Stimulated activated CD8-positive, alpha-beta memory T cell treated with anti-CD3 and anti-CD28 coated beads, Interleukin-15, amount 100 ng/mL, for 48 hours (primary cell): ENCODE measurements at places on chromosomes 7 and 10.

DNA sequence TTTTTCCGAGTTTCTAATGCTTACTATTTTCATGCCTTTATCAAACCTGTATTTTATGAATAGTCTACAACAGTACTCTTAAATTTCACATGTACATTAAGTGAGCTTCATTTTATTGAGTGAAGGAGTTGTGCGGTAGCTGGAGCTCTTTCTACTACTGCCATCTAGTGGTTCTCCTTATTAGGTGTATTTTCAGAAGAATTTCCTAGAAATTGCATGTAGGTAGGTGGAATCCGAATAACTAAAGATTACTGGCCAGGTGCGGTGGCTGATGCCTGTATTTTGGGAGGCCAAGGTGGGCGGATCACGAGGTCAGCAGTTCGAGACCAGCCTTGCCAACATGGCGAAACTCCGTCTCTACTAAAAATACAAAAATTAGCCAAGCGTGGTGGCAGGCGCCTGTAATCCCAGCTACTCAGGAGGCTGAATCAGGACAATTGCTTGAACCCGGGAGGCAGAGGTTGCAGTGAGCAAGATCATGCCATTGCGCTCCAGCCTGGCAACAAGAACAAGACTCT is 38.3 kb downstream of the LRRC72 start:
- DNase-seq, result no peak

DNA sequence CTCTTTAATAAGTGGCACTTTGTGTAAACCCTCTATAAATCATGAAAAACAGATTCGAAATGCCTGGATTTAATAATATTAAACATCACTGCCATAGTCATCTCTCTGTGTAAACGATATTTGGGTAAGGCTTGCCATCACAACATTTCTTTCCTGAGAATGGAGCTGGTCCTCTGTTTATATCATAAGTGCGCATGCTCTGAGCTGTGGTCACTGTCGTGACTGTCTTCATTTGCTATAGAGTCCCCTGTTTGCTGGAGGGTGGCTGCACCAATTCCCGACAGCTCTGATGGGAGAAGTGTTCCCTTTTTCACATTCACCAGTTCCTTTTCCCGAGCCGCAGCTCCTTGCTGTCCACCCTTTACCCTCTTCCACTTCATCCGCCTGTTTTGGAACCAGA is 50.4 kb upstream of the AGMO start:
- DNase-seq, result no peak

- DNase-seq, result no peak
These were observed 575.6 kb downstream of the KIF20B start for GRCh38 chr10:90276894-90277475.

GRCh38 chr10:88226891-88227290 is 356.2 kb downstream of the RNLS start:
- DNase-seq, result no peak

GRCh38 chr10:132606536-132607316 is 69.1 kb downstream of the INPP5A start:
- no peak for DNase-seq

- DNase-seq, result no peak
These were observed 130.2 kb downstream of the GPR37 start for GRCh38 chr7:124635416-124635815.

DNA sequence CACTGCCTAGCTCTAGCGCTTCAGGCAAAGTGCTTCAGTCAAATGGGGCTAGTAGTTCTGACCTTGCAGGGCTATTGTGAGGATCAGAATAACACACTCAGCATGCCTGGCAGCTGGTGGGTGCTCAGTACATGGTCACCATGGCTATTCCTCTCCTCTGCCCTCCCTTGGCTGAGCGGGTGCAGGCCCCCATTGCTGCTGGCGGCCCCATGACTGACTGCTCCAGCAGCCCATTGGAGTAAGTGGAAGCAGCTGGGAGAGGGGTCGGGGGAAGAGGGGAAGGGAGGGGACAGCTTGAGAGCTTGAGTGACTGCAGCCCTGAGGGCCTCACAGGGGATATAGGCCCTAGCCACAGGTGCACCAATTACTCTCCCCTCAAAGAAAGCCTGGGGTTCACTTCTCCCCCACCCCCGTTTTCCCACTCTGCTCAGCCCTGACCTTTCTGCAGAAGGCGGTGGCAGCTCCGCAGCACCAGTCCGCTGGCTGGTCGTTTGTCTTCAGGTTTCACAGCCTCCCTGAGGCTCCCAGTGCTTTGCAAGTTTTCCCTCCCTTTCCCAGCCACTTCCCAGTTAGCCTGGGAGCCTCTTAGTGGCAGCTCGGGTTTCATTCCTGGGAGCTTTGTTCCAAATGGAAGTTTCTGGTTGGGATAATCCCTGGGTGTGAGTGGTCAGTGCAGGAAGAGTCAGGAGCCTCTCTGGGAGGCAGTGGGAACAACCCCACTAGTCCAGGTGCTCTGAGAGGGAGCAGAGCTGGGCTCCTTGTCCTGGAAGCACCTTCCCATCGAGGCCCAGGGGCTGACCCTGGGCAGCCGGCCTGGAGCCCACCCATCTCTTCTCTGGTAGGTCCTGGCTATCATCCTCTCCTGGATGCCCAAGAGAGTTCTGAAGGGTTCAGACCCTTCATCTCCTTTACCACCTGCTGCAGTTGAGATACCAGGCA is 16.3 kb downstream of the FGF8 start:
- DNase-seq, result no peak

- no peak for DNase-seq
These were observed 144.4 kb downstream of the TES start for GRCh38 chr7:116354546-116355423.

- DNase-seq, result peak; percentile 70
These were observed 3.7 kb downstream of the STX1A start for GRCh38 chr7:73715648-73716317.

- DNase-seq, result no peak
These were observed 90.0 kb downstream of the ST7 start for GRCh38 chr7:117043108-117043825.

DNA sequence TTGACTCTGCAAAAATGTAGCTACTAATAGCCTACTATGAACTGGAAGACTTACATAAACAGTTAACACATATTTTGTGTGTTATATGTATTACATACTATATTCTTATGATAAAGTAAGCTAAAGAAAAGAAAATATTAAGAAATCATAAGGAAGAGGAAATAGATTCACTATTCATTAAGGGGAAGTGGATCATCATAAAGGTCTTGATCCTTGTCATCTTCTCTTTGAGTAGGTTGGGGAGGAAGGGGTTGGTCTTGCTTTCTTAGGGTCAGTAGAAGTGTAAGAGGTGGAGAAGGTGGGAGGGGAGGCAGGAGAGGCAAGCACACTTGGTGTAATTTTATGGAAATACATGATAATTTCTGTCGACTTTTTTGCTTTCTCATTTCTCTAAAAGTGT is 81.3 kb downstream of the NAMPT start:
- no peak for DNase-seq

- DNase-seq, result no peak
These were observed 86.6 kb downstream of the RAPGEF5 start for GRCh38 chr7:22270371-22270770.

DNA sequence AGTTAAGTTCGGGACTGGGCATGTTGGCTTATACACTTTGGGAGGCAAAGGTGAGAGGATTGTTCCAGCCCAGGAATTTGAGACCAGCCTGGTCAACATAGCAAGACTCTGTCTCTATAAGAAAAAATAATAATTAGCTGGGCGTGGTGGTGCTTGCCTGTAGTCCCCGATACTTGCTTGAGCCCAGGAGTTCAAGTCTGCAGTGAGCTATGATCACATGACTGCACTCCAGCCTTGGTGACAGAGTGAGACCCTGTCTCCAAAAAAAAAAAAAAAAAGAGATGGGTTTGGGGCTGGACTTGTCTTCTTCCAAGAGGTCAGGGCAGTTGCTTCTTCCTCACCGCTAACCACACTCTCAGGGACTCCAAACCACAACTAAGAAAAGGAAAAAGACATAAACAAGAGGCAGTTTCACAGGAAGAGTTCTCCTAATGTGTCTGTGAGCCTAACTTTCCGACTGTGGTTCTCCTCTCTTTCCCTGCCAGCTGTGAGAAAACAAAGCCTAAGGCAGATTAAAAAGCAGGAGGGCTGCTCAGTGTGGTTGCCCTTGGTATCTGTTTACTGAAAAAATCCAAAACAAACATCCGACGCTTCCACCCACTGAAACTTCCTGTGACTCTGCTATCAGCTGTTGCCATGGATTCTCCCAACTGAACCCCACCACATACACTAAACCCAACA is 2.4 kb upstream of the SERPINE1 start:
- no peak for DNase-seq

DNA sequence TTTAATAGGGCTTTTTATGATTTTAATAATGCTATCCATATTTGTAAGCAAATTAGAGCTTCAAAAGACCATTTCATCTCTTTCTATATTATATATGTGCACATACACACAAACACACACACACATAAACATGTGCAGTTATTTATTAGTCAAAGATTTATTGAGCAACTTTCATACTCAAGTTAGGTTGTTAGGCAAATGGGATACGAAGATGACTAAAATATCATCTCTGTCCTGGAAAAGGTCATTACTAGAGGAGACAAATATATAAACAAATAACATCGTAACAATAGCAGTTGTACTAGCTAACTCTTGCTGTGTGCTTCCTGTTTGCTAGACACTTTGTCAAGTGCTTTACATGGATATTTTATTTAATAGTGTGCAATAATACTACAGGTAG is 307.9 kb downstream of the SNX13 start:
- no peak for DNase-seq

DNA sequence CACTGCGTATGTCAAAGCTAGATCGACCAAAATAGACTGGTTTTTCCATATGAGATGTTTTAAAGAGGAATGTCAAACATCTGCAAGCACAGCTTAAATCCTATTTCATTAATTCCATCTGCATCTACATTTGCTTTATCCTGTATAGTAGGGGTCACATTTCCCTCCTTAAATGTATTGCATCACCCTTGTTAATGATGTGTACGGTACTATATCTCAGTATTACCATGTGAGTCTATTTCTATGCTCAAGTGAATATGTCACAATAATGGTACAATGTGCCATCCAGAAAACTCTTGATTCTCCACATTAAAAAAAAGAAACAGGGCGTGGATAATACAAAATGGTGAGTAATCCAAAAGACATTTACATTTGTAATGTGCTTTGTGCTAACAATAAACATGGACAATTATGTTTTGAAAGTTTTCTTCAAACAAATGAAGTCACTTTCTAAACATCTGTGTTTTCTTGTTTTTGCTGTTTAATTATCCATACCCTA is 56.6 kb downstream of the TWIST1 start:
- no peak for DNase-seq

DNA sequence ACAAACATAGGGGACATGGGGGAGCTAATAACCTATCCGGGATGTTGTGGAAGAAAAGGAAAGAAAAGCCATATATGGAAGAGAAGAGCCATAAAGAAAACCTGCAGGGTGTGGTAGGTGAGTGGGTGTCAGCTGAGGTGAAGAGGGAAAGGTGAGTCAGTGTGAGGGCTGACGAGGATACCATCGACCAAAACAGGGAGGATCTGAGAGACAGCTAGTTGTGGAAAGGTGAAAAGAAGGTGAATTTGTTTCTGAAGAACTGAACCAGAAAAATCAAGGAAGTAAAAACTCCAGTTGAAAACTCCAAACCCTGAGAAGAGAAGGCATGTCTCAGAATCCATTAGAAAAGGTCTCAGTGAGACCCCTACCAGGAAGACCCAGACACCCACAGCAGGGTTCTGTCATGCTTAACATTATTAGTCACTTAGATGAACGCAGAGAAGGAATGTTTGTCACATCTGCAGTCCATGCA is 4.1 kb downstream of the BLNK start:
- DNase-seq, result no peak

DNA sequence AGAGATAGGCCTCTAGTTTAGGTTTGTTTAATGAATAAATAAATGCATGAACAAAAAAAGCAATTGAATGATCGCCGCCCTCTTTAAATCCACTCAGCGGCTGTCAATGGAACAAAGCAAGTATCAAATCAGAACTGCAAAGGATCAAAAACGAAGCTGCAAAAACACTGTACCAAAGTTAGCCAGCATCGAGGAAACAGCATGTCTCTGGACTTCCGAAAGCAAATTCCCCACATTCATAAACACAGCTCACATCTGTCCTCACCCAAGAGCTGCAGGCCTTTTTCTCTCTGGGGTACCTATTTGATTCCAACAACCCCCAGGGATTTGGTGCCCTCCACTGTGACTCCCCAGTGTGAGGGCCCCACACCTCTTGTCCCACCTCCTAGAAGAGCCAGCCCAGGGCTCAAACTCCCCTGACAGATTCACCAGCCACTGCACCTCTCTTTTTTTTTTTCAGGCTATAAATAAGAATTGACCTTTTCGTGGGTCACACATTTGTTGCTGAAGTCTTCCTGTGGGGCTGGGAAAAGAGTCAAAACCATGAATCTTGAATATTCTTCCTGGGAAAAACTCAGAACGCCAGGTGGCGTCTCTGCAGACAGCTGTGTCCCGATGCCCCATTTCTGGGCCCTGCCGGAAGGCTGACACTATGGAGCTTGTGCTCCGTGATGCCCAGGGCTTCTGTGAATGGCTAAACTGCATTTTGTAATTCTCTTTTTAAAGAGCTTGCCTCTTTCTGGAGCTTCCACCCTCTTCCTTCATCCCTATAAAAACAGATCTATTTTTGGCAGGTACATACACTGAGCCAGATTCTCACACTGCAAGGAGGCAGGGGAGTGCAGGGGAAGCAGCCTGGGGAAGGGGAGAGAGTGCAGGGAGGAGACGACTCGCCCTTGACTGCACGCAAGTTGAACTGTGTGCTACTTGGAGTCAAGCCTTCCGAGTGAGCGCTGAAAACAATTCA is 51.7 kb downstream of the HSPA12A start:
- no peak for DNase-seq

DNA sequence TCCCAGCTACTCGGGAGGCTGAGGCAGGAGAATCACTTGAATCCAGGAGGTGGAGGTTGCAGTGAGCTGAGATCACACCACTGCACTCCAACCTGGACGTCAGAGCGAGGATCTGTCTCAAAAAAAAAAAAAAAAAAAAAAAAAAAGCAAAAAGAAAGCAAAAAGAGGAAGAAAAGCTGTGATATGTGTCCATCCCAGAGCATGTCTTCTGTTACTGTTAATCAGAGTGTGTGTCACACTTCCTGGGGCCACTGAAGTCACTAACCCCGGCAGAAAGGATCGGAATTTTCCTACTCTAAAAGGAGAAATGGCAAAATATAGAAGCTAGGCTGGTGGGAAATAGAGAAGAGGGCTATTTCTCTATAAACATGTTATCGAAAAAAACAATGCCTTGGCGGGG is 11.9 kb downstream of the PIK3AP1 start:
- no peak for DNase-seq

- DNase-seq, result no peak
These were observed 41.7 kb upstream of the OCM start for GRCh38 chr7:5838761-5839500.

GRCh38 chr7:106757846-106758245 is 96.9 kb upstream of the CCDC71L start:
- DNase-seq, result no peak

- DNase-seq, result no peak
These were observed 4.1 kb upstream of the OIT3 start for GRCh38 chr10:72889391-72889831.

GRCh38 chr7:39033885-39034624 is 56.3 kb downstream of the POU6F2 start:
- DNase-seq, result no peak
